Astrocyte of the hippocampus (primary cell): ENCODE measurements at places on chromosomes 4 and X.
A peak's percentile ranks its signal among the peaks of the same experiment; 100 is the strongest.

- DNase-seq = no peak
Observed at GRCh38 chr4:188198982-188199792, 59.9 kb downstream of the TRIML1 start.

DNA sequence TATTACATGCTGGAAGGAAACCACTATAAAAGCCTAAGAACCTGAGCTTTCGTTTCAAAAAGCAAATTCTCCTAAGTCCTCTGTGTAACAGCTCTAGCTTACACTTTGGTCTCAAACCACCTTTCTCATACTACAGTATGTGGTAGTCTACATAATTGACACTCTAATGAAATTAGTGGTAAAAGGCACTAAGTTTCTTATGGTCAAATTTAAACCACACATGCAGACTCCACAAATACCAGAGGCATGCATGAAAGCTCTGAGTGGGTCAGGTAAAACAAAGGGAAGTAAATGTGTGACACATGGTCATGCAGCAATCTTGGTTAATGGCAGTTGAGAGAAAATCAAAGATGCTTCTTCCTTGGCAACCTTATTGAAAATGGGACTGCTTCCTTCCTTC, 187.8 kb downstream of the CCNG2 start:
- no peak for DNase-seq

DNA sequence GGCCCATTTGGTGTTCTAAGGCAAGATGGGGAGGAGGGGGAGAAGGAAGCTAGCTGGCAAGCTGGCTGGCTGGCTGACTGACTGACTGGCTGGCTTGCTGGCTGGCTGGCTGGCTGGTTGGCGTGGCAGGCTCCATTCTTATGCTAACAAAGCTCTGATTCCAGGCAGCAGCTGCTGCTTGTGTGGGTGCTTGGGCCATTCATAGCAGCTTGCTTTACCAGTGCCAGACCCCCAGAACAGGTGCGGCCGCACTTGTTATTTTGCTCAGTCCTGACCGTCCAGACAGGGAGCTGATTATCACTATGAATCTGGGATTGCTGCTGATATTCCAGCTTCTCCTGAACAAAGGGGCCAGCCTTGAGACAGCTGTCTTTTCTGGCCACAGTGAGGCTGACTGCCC, 131.2 kb upstream of the PAK3 start:
- DNase-seq = peak; percentile 42

DNA sequence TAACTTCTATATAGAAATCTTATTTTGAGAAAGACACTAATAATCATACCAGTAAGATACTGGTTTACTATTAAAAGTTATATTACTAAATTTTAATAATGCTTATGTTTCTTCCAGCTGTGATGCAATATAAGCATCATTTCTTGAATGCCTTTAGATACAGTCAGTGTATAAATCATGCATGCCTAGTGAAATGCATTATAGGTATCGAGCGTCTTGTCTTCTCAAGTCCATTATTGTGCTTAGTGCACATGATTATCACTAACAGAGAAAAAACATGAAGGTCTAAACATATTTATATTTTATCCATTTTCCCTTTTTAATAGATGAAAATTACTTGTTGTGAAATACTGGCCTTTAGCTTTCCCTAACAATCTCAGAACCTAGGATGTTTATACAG, 1021.5 kb upstream of the AGA start:
- DNase-seq = no peak

DNA sequence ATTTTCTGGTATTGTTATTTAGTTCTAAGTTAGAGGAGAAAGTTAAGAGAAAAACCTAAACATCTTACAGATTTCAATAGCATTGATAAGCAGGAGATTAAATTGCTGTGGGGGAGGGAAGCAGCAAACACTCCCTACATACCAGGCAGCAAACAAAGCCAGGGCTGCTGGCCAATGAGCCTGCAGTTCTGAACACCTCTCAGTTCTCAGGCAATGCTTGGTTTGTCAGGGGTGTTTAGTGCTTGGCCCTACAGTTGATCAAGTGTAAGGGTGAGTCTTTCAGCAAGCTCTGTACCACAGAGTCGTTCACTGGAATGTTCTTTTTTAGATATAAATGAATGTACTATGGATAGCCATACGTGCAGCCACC, 38.6 kb downstream of the EGFL6 start:
- DNase-seq = peak; percentile 11

DNA sequence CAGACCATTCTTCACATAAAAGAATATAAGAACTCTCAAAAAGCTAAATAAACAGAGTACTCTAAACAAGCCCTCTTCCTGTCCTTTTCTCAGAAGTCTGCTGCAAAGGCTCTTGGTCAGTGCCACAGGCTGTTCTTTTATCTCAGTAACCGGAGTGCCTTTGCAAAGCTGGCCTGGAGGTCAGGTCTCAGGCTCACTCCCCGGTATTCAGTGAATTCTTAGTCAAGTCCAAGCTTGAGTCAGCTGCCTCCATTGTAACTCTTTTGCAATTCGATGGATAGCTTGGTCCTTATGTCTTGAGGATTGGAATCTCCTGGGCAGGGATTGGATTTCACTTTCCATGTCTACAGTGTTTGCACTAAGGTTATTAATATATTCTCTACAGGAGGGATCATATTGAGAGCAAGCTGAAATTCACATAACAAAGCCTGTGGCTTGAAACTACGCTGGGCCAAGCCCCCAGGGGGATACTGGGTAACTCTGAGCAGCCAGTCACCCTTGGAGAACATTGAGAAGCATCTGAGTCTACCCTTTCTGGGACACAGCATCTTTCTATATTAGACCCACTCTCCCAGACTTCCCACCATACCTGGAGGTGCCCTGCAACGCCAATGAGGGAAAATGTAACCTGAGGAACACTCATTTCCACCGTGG, 10.0 kb upstream of the HS6ST2 start:
- no peak for DNase-seq

DNA sequence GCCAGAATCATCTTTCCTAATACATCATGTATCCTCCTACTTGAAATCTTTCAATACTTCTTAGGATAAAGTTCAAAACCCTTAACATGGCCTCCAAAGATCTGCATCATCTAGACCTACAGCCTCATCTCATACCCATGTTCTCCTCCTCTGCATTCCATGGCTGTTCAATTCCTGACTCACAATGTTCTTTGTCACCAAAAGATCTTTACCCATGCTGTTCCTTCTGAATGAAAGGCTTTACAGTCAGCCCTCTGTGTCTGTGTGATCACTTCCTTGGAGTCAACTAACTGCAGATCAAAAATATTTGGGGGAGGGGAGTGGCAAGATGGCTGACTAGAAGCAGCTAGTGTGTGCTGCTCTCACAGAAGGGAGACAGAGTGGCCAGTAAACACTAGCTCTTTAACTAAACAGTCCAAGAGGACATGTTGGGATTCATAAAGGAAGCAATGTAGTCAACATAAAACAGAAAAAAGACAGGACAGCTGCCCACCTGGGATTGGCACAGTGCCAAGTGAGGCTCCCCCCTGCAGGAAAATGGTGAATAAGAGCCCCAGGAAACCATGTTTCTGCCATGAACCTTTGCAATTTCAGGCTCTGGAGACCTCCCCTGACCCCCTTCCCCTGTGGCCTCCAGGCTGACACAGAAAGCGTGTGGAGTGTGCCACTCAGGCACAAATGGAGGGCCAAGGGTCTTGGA, 31.9 kb downstream of the CBR4 start:
- peak; percentile 39 for DNase-seq

GRCh38 chrX:155841232-155841631, 39.9 kb upstream of the VAMP7 start:
- DNase-seq = no peak

DNA sequence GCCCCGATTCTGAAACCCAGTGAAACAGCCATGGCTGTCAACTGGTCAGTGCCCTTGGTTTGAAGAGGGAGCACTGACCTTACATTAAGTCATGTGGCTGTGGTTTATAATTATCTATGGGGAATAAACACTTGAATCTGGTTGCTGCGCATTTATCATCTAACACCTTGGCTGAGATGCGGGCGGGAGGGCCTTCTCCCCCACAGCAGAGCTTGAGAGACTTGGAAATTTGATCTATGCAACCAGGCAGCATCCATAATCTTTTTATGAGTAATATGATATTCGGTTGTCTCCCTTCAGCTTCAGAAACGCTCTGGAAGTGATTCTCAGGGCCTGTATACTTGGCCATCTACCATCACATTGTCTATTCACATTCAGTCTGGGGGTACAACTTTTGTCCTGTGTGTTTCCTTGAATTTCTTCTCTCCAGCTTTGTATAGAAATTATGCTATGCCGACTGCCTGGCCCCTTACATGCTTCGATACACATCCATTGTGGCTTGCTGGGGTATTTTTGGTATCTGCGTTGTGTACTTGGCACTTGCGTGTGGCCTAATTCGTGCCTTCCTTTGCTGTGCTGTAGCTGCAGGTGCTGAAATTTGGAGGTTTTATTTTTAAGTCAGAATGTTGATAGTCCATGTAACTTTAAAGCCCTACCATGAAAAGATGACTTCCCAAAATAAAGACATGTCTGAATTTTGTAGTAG, 321.6 kb downstream of the ARHGAP10 start:
- peak; percentile 20 for DNase-seq

- peak; percentile 46 for DNase-seq
Observed at GRCh38 chr4:95728145-95728544, 111.7 kb upstream of the PDHA2 start.

DNA sequence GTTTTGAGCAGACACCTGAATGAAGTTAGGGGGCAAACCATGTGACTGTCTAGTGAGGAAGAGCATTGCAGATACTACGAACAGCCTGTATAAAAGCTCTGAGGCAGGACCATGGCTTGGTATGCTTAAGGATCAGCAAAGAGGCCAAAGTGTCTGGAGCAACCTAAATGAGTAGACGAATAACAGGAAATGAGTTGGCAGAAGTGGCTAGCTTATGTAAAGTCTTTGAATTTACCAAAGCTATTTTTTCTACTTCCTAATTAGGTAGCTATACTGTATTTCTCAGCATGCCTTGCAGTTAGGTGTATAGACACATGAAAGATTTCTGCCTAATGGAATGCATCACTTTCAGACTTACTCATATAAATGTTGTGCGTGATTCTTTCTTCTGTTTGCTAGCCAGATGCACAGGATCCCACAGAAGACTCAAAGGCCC, 9.3 kb upstream of the GPRIN3 start:
- DNase-seq = peak; percentile 36

DNA sequence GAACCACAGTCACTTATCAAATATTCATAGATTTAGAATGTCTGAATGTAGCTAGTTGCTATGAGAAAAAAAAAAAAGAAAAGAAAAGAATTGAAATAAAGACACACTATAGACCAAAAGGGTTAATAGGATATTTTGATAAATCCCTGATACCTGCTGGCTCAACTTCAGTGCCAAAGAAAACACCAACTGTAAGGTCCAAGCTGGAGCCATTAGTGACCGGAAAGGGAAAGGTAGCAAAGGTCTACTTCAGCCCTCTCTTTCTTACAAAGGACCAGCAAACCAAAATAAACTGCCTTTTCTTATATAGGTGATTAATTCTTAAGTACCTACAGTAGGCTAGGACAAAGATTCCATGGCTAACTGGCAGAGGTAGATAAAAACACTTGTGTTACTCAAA, 9.7 kb downstream of the CBR4 start:
- no peak for DNase-seq

DNA sequence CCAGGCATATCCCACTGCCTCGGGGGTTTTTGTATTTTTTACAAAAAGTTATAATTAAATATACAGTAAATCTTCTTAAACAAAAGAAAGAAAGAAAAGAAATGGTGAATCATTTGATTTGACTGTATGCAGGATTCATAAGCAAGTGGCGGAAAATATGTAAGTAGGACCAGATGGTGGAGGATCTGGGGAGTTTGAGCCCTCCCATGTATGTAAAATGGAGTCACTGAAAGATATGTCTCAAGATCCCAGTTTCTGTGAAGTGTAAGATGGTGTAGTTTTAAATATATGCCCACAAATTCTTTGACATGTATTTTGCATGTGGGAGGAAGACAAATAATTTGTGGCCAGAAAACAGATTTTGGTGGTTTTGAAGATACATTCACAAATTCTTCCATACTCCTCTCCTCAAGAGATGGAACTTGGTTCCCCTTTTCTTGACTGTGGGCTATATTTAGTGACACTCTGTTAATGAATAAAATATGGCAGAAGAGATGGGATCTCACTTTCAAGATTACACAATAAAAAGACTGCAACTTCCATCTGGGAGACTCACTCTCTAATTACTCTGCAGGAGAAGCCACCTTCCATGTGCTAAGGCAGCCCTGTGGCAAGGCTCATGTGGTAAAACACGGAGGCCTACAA, 133.6 kb upstream of the S100G start:
- no peak for DNase-seq
